ENCODE measurements at places on chromosomes 16 and 17.

DNA sequence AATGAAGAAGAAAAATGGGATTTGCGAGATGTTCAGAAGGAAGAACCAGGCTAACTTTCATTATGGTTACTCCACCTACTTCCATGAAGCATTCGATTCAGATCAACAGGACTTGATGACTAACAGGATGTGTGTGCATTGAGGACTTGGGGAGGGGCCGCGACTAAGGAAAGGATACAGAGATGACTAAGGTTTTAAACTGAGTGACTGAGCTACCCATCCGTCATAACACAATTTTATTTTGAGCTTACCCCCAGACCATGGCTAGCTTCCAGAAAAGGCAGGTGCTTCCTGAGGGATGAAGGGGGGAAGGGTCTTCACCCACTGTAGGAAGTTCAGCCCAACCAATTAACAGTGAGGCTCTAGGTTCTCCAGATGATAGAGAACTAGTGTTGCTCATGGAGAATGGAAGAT lies 2.5 kb upstream of the CDYL2 start:
- no peak for DNase-seq
- no peak overlapping the region for H3K4me3 ChIP-seq
- H3K27ac ChIP-seq: no peak overlapping the region
- no peaks in the 10 kb centered on the region for H3K4me1 ChIP-seq

GRCh38 chr16:27980076-27980775 lies 83.3 kb downstream of the GSG1L start:
- peaks cover 55% of the 10 kb centered on the region for H3K27me3 ChIP-seq
- peaks cover 4% of the 10 kb centered on the region for H3K4me1 ChIP-seq
- H3K4me3 ChIP-seq: no peak overlapping the region
- no peaks in the 10 kb centered on the region for H3K36me3 ChIP-seq
- DNase-seq: no peak

DNA sequence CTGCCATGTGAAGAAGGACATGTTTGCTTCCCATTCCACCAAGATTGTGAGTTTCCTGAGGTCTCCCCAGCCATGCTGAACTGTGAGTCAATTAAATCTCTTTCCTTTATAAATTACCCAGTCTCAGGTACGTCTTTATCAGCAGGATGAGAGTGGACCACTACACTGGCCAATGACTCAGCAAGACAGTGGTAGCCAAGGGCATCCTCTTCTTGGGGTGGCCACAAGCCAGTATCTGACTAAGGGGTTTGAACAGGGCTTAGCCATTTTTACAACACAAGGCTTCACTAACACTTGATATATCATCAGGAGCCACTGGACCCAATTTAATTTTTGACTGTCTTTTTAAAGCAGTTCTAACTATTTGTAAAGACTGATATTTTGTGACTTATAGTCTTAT lies 21.1 kb upstream of the KRT24 start:
- peaks cover 18% of the 10 kb centered on the region for H3K27me3 ChIP-seq
- H3K4me3 ChIP-seq: no peak overlapping the region
- DNase-seq: no peak
- H3K4me1 ChIP-seq: no peaks in the 10 kb centered on the region
- H3K27ac ChIP-seq: no peak overlapping the region
- no peaks in the 10 kb centered on the region for H3K36me3 ChIP-seq

- no peaks in the 10 kb centered on the region for H3K27me3 ChIP-seq
- no peak overlapping the region for H3K4me3 ChIP-seq
- no peak overlapping the region for H3K27ac ChIP-seq
- H3K36me3 ChIP-seq: peaks cover 18% of the 10 kb centered on the region
- no peak for DNase-seq
Measured at GRCh38 chr16:37511-37910, 15.9 kb downstream of the POLR3K start.

DNA sequence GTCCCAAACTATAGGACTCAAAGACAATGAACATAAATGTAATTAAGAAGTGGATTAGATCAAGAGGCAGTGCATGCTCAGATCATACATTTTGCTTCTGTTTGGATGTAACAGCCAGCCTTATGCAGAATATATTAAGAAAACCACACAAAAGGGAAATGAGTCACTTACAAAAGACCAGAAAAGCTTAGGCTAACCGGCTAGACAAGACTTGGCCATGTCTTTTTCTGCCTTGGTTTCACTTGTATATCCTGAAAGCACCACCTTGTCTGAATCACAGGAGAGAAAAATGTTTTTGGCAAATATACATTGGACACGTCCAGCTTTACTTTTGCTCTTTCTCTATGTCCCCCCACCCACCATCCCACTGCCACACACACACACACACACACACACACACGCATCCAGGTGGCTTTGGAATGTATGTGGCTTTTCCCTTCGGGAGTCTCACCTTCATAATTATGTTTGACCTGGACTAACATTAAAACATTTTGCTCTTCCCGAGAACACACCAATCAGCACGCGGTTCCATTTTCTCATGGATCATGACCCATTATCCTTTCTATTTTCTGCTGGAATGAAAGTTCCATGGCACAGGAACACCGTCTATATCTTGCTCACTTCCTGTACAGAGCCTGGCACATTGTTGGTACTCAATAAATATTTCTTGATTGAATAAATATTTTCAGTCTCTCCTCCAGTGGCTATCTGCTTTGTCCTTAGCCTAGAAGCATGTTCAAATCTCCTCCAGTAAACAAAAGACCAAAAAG lies 64.6 kb downstream of the CDK5R1 start:
- H3K36me3 ChIP-seq: no peaks in the 10 kb centered on the region
- H3K4me1 ChIP-seq: peaks cover 12% of the 10 kb centered on the region
- peaks cover 3% of the 10 kb centered on the region for H3K27me3 ChIP-seq
- no peak overlapping the region for H3K27ac ChIP-seq
- no peak for DNase-seq

- peaks cover 4% of the 10 kb centered on the region for H3K36me3 ChIP-seq
- H3K4me3 ChIP-seq: no peak overlapping the region
- peaks cover 20% of the 10 kb centered on the region for H3K27me3 ChIP-seq
- H3K4me1 ChIP-seq: peaks cover 36% of the 10 kb centered on the region
Measured at GRCh38 chr16:11386791-11387546, 41.7 kb downstream of the RMI2 start.

DNA sequence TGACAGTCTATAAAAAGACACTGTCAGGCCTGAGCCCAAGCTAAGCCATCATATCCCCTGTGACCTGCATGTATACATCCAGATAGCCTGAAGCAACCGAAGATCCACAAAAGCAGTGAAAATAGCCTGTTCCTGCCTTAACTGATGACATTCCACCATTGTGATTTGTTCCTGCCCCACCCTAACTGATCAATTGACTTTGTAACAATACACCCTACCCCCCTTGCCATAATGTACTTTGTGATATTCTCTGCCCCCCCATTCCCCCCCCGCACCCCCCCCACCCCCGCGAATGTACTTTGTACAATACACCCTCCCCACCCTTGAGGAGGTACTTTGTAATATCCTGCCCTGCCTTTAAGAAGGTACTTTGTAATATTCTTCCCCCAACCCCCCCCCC lies 82.2 kb upstream of the MED13 start:
- H3K4me3 ChIP-seq: no peak overlapping the region
- H3K27me3 ChIP-seq: no peaks in the 10 kb centered on the region
- H3K36me3 ChIP-seq: no peaks in the 10 kb centered on the region
- H3K27ac ChIP-seq: no peak overlapping the region

- no peak for DNase-seq
- peaks cover 31% of the 10 kb centered on the region for H3K4me1 ChIP-seq
- peaks cover 11% of the 10 kb centered on the region for H3K27me3 ChIP-seq
- H3K27ac ChIP-seq: peak overlapping the region; percentile 69
Measured at GRCh38 chr16:84929421-84930297, 81.7 kb downstream of the ZDHHC7 start.

GRCh38 chr17:8116776-8117175 lies 1.5 kb downstream of the ALOXE3 start:
- no peaks in the 10 kb centered on the region for H3K36me3 ChIP-seq
- no peak overlapping the region for H3K4me3 ChIP-seq
- DNase-seq: no peak
- H3K4me1 ChIP-seq: peaks cover 23% of the 10 kb centered on the region
- peaks cover 90% of the 10 kb centered on the region for H3K27me3 ChIP-seq

- H3K27ac ChIP-seq: no peak overlapping the region
- no peak for DNase-seq
- H3K4me1 ChIP-seq: no peaks in the 10 kb centered on the region
- peaks cover 61% of the 10 kb centered on the region for H3K36me3 ChIP-seq
- H3K27me3 ChIP-seq: no peaks in the 10 kb centered on the region
Measured at GRCh38 chr16:81349608-81350305, 35.0 kb downstream of the GAN start.

- no peaks in the 10 kb centered on the region for H3K36me3 ChIP-seq
- DNase-seq: no peak
- no peak overlapping the region for H3K4me3 ChIP-seq
- H3K27ac ChIP-seq: no peak overlapping the region
- H3K4me1 ChIP-seq: peaks cover 80% of the 10 kb centered on the region
Measured at GRCh38 chr17:38568845-38569510, 36.8 kb downstream of the SRCIN1 start.

DNA sequence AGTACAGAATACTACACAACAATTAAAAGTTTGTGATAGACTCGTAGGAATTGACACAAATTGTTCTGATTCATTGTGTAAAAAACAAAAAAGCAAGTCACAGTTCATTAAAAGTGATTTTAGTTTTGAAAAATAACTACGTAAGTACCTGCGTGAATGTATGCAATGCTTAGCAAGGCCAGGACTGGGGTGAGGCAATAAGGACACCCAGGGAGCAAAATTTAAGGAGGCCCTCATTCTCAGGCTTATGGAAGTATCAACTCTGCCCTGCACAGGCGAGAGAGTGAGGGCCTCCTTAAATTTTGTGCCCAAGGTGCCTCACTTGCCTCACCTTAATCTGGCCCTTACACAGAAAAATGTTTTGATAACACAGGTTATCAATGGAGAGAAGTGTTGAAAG lies 31.4 kb downstream of the NOG start:
- peaks cover 2% of the 10 kb centered on the region for H3K4me1 ChIP-seq
- H3K27ac ChIP-seq: no peak overlapping the region
- peaks cover 27% of the 10 kb centered on the region for H3K27me3 ChIP-seq
- DNase-seq: no peak

DNA sequence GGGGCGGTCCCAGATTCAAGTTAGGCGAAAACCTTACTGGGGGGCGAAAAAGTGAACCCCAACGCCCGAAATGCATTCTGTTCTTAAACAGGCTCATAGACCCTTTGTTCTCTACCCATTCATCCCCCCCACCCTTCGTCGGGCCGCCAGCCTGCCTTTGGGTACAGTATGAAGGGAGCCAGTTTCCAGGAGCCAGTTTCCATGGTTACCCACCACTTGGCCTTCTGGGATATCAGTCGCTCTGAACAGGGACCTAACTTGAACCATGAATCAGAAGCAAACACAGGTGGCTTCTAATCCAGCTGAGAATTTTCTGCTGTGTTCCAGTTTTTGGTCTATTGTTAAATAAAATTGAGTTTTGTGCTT lies 532 bp downstream of the DHX40 start:
- peaks cover 15% of the 10 kb centered on the region for H3K27me3 ChIP-seq
- DNase-seq: peak; percentile 56
- peaks cover 18% of the 10 kb centered on the region for H3K4me1 ChIP-seq
- peak overlapping the region; percentile 100 for H3K4me3 ChIP-seq
- peak overlapping the region; percentile 100 for H3K27ac ChIP-seq

- H3K27ac ChIP-seq: peak overlapping the region; percentile 24
- H3K27me3 ChIP-seq: peaks cover 12% of the 10 kb centered on the region
- H3K4me1 ChIP-seq: peaks cover 8% of the 10 kb centered on the region
- H3K4me3 ChIP-seq: no peak overlapping the region
- DNase-seq: no peak
Measured at GRCh38 chr16:47045023-47045422, 71.5 kb upstream of the DNAJA2 start.

GRCh38 chr16:59593194-59593661 lies 859.1 kb upstream of the GOT2 start:
- peaks cover 4% of the 10 kb centered on the region for H3K27me3 ChIP-seq
- no peak for DNase-seq
- H3K27ac ChIP-seq: no peak overlapping the region

- no peak overlapping the region for H3K27ac ChIP-seq
- H3K4me1 ChIP-seq: peaks cover 9% of the 10 kb centered on the region
- no peaks in the 10 kb centered on the region for H3K36me3 ChIP-seq
Measured at GRCh38 chr16:1839554-1839953, 12.5 kb downstream of the FAHD1 start.

DNA sequence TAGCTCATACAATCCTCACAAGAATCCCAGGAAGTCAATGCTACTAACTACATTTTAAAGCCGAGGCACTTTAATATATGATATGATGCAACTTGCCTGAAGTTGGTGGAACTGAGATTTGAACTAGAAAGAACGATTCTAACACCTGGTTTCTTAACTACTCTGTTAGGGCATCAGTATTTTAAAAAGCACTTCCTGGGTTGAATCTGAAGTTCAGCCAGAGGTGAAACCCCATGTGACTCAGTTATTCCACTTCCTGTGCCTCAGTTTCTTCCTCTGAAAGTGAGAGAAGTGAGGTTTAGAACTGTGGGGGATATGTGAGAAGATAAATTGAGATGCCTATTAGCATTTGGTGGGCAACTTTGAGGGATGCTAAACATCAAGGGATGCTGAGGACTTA lies 129.4 kb upstream of the ANKFN1 start:
- H3K27ac ChIP-seq: no peak overlapping the region
- no peak for DNase-seq
- no peaks in the 10 kb centered on the region for H3K36me3 ChIP-seq
- H3K4me1 ChIP-seq: peaks cover 11% of the 10 kb centered on the region
- peaks cover 6% of the 10 kb centered on the region for H3K27me3 ChIP-seq

GRCh38 chr17:13776027-13776551 lies 174.4 kb upstream of the HS3ST3A1 start:
- no peaks in the 10 kb centered on the region for H3K27me3 ChIP-seq
- H3K4me1 ChIP-seq: peaks cover 8% of the 10 kb centered on the region
- no peak overlapping the region for H3K27ac ChIP-seq
- no peak overlapping the region for H3K4me3 ChIP-seq

DNA sequence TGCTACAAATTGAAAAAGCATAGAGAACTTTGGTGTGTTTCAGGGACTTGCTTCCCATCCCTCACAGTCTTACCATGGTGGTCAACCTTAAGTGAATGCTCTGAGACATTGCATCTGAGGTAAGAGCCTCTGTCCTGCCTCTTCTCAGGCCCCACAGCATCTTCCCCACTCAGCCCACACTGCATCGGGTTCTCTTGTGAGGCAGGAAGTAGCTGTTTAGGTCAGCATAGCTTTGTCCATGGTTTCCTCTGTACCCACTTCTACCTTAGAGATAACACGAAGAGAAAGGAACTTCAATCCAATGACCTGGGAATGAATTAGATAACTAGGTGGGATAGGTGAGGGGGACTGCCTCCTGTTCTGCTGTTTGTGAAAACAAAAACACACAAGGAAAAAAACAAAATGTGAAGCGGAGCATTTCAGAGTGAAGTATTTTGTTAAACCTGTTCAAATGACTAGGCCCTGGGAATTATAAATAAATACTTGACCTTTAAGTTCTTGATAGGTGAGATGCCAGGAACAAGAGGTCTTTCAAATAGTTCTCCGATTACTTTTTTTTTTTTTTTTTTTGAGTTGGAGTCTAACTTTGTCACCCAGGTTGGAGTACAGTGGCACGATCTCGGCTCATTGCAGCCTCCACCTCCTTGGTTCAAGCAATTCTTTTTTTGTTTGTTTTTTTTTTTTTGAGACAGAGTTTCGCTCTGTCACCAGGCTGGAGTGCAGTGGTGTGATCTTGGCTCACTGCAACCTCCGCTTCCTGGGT lies 17.7 kb downstream of the SOCS7 start:
- no peak overlapping the region for H3K4me3 ChIP-seq
- H3K27ac ChIP-seq: peak overlapping the region; percentile 59
- H3K36me3 ChIP-seq: peaks cover 55% of the 10 kb centered on the region
